NK-92 treated with Interleukin-12 subunit alpha and Interleukin-12 subunit beta, amount 100 ng/mL, for 24 hours (cell line): ENCODE measurements at places on chromosomes 3 and 15.

GRCh38 chr15:95973566-95974256, 356.8 kb upstream of the NR2F2 start:
- no peak for DNase-seq

- DNase-seq: no peak
Measured at GRCh38 chr15:101611580-101612299, 40.4 kb downstream of the TM2D3 start.

DNA sequence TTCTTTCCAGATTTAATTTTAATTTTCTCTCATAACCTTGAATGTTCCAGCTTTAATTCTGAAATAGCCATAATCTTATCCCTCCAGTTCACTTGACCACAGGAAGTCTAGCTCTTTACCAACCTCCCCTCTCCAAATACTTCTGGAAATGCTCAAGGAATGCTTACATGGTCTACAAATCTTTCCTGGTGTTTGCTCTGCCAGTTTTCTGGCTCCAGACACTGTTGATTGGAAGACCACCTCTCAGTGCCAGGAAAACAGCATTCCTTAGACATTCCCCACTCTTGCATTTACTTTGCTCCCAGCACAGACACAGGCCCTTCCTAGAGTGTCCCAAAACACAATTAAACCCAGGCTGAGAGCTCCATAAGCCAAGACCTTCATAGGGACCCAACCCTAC, 98.6 kb downstream of the MESD start:
- no peak for DNase-seq

- no peak for DNase-seq
Measured at GRCh38 chr15:85482894-85483293, 102.5 kb downstream of the AKAP13 start.

GRCh38 chr15:47965297-47965696, 155.5 kb upstream of the SLC24A5 start:
- DNase-seq: no peak

DNA sequence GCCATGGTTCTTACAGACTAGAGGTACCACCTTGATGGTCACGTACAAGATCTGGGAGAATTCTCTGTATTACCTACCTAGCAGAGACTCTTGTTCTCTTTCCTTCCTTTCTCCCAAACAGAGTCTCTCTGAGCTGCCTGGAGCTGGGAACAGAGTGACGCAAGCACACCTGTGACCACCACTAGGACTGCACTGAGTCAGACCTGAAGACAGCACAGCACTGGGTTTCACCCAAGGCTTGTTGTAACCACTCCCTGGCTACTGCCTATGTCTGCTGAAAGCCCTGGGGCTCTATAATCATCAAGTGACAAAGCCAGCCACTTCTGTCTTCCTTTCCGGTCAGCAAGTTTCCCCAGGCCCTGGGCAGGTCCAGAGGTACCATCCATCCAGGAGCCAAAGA, 293.3 kb upstream of the CNTN4 start:
- no peak for DNase-seq

DNA sequence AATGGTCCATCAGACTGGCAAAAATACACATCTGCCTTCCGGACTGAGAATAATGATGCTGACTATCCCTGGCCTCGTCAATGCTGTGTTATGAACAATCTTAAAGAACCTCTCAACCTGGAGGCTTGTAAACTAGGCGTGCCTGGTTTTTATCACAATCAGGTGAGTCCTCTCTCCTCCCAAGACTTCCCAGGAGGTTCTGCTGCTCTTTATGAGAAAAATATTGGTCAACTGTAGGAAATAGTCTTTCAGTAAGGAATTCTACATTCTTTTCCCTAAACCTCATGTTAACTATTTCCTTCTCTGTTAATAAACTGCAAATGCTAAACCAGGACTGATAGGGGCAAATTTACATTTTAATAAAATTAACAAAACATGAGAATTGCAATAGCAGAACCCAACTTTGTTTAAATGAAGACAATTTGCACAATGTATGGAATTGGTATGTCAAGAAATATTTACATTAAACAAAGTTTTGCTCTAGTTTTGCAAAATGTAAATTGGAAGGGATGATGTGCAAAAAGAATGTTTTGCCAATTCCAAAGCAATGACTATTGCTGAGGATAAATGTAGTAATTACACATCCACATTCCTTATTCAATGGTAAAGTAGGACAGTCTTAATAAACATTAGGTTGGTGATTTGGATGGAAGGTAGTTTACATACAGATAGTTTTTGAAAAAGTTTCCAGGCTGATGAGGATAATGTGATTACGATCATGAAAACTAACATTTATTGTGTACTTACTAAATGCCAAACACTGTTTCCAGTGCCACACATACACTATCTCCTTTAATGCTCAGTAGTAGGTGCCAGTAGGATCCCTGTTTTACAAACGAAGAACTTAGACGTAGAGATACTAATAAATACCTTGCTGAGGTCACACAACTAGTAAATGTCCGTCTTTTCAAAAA, 21.1 kb downstream of the UPK1B start:
- DNase-seq: no peak

DNA sequence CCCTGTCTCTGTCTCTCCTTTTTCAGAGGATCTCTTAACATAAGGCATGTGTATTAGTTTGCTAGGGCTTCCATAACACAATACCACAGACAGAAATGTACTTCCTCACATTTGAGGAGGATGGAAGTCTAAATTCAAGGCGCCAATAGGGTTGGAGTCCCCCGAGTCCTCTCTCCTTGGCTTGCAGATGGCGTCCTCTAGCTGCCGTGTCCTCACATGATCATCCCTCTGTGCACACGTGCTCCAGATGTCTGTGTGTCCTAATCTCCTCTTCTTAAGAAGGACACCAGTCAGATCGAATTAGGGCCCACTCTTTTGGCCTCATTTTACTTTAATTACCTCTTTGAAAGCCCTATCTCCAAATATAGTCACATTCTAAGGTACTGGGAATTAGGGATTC, 23.0 kb upstream of the BFSP2 start:
- DNase-seq: no peak

- peak; percentile 67 for DNase-seq
Measured at GRCh38 chr3:150787741-150788370, 24.9 kb upstream of the SIAH2 start.

- no peak for DNase-seq
Measured at GRCh38 chr3:43998370-43998835, 243.3 kb upstream of the TOPAZ1 start.

DNA sequence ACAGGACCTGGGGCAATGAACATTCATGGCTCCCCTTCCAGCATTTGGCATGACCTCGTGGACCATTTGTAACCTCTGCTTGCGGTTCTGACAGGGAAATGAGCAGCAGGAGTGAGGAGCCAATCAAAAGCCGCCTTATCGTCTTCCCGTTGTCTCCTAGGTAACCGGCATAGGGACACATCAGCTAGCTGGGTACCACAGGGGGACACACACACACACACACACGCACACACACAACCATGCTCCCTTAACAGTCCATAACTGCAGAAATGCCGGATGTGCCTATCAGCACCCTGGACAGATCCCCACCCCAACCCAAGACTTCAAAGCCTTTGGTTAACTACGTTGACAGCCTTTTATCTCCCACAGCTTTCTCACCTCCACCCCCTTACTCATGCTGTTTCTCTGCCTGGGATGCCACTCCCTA, 53.4 kb upstream of the CCDC174 start:
- no peak for DNase-seq

- DNase-seq: no peak
Measured at GRCh38 chr3:114758831-114759699, 388.0 kb downstream of the ZBTB20 start.

- no peak for DNase-seq
Measured at GRCh38 chr3:185340751-185341150, 22.2 kb upstream of the MAP3K13 start.

GRCh38 chr15:91853948-91854638, 585 bp downstream of the SLCO3A1 start:
- no peak for DNase-seq

DNA sequence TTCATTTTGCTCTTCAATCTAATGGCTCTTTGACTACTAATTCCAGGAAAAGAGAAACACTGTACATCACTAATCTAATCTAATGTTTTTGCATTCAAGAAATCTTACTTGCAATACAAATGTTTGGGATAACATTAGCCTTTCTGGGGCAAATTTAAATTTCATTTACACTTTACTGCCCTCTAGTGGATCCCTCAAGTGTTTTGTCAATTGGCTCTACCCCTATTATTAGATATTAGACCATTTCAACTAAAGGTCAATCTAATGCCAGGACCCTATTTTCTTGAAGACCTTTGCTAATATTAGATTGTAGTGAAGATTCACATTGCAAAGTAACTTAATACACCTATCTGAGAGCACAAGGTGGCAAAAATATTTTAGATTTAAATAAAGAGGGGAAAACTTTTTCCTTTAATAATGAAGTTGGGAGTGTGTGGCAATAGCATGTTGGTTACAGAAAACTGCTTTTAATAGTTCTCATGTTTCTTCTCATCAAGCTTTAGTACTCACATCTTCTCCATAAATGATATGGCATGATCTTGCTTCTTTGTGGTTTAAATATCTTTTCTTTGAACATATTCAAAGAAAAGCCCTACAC, 5.0 kb downstream of the C2CD4A start:
- no peak for DNase-seq

- DNase-seq: no peak
Measured at GRCh38 chr3:182246870-182247269, 535.1 kb downstream of the SOX2 start.

GRCh38 chr3:172577987-172578570, 54.8 kb upstream of the TNFSF10 start:
- DNase-seq: no peak

GRCh38 chr3:100030346-100030745, 84.0 kb downstream of the FILIP1L start:
- no peak for DNase-seq

GRCh38 chr3:33315826-33316225, 38.6 kb downstream of the FBXL2 start:
- no peak for DNase-seq

DNA sequence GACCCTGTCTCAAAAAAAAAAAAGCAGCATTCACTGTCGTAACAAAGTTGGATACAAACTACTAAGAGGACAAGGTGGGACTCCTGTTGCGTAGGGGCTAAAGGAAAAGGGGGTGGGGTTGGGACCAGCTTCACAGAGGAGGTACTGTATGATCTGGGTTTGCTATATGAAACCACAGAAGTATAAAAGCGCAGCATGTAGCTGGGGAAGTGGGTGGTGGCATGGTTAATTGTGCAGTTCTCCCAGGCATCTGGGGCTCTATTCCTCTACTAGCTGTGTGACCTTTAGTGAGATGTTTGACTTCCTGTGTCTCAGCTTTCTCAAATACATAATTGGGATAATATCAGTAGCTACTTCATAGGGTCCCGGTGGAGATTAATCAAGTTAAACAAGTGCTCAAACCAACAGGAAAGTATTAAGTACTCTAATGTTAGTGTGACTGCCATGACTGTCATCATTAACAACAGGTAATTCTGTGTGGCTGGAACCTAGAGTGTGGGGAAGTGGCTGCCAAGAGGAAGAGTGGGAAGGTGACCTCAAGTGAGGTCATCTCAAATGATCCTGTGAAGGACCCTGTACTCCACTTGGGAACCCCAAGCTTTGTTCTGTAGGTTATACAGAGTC, 11.5 kb downstream of the PARP16 start:
- DNase-seq: no peak

- no peak for DNase-seq
Measured at GRCh38 chr15:85591622-85592021, 203.1 kb downstream of the KLHL25 start.

DNA sequence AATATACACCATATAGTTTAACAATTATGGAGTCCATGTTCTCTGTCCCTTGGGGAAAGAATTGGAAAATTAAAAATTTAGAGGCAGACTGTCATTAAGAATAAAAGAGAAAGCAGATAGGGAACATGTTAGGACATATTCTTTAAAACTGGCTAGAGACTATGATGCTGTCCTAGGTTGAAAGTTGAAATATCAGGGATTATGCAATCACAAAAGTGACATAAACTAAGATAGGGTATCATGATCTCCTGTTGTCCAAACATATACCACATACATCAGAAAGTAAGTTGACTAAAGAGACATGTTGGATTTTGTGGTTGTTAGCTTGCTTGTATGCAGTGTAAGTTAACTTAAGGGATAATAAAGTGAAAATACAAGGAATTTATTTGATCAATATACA, 9.9 kb upstream of the EID1 start:
- DNase-seq: no peak

DNA sequence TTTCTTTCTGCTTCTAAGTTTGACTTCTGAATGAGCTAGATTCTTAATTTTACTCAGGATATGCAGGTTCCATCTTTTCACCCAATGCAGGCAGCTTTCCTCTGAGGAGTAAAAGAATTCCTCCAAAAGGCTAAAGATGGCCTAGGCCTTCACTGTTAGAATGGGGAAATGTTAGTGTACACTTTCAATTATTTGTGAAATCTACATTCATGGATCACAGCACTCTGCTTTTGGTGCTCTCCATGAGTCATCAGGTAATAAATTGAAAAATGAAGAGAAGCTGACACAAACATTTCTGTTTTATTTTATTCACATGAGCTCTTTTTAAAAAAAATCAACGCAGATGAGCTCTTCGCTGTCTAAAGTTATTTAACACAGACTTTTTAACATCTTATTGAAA, 502.5 kb upstream of the GOLIM4 start:
- DNase-seq: no peak

DNA sequence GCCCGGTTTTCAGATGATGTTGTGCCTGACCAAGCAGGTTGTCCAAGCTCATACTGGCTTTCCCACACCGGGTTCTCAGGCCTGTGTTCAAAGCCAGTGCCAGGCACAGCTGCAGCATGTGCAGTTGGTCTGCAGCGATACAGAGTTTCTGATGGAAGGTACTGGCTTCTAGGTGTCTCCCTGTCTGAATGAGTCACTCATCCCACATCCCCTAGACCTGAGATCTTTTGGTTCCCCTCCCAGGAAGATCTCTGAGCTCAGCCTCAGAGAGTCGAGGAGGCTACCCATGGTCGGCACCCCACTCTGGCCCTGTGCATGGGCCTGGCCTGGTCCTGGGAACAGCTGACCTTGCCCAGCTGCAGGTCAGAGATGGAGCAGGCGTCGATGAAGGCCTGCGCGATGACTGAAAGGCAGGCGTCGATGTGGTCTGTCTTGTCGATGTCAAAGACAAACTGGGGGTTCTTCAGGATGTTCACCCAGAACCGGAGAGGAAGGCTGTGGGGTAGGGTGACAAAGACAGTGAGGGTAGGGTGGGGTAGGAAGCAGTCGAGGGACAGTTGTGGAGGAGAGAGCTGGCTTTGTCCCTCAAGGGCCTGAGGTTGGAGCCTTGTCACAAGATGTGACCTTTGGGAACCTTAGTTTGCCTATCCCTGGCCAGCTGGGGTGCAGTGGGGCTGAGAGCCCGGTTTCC, 15.3 kb downstream of the H1-8 start:
- DNase-seq: no peak

GRCh38 chr3:72123908-72124441, 339.0 kb upstream of the PROK2 start:
- DNase-seq: no peak
